Smooth muscle cell of the brain vasculature (primary cell): ENCODE measurements at places on chromosomes 7 and 10.

GRCh38 chr10:131902211-131902610, 1.4 kb downstream of the PPP2R2D start:
- no peak for DNase-seq

DNA sequence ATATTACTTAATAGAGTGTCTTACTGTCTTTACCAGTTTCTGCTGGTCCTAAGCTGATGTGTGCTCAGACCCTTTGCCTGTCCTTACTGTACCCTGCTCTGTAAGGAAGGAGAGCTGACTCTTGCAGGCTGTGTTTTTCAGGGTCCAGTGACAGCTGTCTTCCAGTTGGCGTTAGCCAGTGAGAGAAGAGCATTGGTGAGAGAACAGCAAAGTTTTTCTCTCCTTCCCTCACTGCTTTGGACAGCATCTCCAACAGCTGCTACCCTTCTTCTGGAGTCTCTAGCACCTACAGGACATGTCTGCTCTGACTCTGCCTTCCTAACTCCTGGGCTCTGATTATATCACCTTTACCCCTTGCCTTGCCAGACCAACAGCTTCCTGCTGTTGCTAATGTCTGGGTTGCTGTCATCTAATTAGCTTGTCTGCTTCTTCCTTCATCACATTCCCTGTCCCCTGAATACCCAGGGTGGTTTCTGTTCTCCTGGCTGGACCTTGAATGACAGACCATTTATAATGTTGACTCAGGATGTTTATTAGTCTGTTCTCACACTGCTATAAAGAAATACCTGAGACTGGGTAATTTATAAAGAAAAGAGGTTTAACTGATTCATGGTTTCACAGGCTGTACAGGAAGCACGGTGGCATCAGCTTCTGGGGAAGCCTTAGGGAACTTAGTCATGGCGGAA, 23.5 kb upstream of the PANK1 start:
- no peak for DNase-seq

DNA sequence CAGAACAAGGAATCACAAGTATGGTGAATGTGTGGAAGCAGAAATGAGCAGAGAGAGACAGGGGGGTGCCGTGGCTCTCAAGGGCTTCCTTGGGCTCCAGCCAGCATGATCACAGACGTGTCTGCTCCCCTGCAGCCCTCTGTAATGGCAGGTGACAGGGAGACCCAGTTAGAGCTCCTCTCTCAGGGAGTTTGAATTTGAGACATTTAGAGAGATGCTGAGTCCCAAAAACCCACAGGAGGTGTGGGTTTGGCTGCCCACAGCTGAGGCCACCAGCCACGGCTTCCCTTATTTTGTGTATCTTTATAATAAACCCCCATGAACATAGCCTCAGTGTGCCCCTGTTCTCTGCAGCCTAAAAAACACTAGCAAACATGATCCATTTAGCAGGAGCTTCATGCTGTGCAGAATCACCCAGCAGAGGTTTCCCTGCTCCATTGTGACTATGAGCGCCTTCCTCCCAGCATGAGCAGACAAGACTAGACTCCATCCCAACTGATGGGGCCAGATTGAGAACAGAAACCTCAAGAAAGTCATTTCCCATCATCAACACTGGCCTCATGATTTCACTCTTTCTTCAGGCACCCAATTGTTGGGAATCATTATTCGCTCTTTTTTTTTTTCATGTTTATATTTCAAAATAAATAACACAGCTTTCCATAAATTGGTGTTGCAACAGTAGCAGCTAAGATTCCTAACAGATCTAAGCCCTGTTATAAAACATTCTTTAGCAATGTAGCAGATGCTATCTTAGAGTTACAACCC, 13.4 kb downstream of the NOD1 start:
- no peak for DNase-seq

- DNase-seq, result no peak
These were observed 605.0 kb downstream of the CCSER2 start for GRCh38 chr10:84933402-84933801.

DNA sequence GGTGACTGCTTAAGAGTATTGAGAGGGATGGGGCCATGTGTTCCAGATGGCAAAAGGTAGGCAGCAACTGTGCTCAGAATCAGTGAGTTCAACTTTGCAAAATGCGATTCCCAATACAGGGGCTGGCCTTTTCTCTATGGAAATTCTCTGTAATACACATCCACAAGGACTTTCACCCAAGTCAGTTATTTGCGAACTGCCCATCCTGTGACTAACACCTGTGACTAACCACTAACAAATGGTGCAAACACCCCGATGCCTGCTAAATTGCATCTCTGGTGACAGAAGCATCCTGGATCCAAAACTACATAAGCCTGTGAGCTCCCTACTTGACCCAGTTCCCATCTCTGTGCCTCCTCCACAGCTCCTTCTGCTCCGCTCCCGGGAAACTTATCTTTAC, 9.0 kb upstream of the CUZD1 start:
- no peak for DNase-seq

- no peak for DNase-seq
These were observed 105.6 kb downstream of the APBB1IP start for GRCh38 chr10:26543567-26544306.
